ENCODE measurements at places on chromosomes 12 and 14. TPM values are rescaled to one million over a fixed set of nuclear protein-coding genes. Genes with fewer than 3 reads are reported as not detected.

DNA sequence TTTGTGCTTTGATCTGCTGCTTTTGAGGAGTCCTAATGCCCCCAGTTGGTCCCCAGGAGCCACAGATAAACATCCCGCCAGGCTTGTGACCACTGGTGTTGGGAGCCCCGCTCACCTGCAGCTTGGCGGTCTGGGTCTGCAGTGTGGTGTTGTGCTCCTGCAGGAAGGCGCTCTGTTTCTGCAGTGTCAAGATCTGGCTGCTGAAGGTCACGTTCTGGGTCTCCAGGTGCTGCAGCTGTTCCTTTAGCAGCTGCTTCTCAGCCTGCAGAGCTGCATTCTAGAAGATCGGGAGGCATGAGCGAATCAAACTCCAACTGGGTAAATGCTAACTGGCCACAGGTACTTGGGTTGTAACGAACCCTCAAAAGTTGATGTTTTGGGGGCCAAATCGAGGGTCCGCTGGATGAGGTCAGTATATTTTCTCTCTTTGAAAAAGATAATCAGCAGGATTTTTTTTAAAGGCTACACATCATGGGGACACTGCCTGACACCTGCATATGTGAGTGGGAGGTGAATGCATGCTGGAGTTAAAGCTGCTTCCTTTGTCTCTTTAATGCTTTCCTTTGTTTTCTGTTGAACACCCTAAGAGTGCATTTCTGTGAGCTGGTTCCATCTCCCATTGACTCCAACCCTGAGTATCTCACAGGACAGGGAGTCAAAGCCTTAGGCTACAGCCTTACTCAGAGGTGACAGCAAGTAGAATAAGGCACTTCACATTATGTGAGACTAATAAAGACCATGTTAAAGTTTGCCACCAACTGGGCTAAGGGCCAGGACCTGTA lies 61.3 kb upstream of the GPR68 start:
- DNase-seq, result no peak

DNA sequence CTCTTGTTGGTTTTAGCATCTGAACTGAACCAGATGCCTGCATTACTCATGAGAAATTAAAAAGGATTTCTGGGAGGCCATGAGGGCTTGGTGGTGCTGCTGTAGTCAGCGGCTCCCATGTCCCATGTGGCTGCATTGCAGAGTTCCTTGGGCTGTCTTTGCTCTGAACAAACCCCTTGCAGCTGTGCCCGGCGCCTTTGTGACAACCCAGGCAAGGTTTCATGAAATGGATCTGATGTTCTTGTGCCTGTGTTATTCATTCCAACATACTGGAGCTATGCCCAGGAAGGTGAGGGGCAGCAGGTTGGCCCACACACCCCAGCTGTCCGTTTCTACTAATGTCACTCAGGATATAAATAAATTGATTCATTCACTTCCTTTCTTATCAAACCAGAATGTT lies 40.8 kb downstream of the TGFB3 start:
- no peak for DNase-seq

GRCh38 chr12:4615667-4616066 lies 33.2 kb downstream of the AKAP3 start:
- DNase-seq, result no peak

DNA sequence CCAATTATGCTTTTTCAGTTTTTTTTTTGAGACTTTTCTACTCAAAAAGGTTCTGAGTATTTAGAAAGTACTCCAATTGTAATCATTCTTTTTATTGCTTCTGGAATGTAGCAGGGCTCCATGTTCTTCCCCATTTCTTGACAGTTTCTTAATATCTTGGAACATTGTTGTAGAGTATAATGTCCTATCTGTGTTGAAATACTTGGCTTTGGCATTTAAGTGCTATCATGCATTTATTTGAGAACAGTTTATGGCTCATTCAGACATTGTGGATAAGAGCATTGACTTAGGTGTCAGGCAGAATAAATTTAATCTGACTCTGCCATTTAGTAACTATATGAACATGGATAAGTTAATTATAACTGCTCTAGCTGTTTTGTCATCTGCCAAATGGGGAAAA lies 28.3 kb downstream of the ADIPOR2 start:
- DNase-seq, result no peak

- DNase-seq, result no peak
Measured at GRCh38 chr14:73764406-73765280, 50.5 kb upstream of the PNMA1 start.

- no peak for DNase-seq
Measured at GRCh38 chr14:101130861-101131260, 227.3 kb upstream of the RTL1 start.

GRCh38 chr14:70140614-70141013 lies 48.1 kb downstream of the SLC8A3 start:
- no peak for DNase-seq

- no peak for DNase-seq
Measured at GRCh38 chr14:42872786-42873185, 1266.1 kb downstream of the LRFN5 start.

- no peak for DNase-seq
Measured at GRCh38 chr12:62846491-62846890, 88.5 kb downstream of the PPM1H start.

DNA sequence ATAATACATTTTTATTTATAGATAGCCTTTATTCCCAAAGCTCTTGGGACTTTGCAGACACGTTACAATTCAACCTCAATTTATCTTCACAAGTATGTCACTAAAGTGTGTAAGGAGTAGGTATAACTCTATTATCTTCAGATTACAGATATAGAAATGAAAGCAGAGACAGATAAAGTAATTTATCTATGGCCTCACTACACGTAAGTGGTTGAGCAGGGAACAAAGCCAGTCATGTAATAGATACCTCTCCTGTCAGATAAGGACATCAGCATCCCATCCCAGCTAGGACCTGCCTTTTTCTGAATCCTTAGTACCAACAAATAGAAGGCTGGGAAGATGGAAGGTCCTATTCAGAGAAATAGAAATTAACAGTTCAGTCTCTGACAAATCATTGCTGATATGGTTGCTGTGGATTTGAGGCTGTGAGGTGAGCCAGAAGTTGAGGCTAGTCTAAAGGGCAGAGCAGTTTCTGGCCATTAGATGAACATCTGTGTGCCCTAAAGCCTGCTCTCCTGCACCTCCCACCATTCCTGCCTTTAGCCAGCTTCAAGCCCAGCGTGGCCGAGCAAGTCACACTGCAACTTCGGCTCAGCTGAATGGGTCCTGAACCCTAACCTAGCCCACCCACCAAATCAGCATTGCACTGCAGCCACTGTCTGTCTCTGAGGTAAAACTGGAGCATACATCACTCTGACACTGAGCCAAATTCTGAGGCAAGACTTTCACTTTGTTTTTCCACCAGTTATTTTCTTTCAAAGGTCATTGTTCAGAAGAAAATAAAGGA lies 71.1 kb upstream of the PLEKHA5 start:
- DNase-seq, result no peak

DNA sequence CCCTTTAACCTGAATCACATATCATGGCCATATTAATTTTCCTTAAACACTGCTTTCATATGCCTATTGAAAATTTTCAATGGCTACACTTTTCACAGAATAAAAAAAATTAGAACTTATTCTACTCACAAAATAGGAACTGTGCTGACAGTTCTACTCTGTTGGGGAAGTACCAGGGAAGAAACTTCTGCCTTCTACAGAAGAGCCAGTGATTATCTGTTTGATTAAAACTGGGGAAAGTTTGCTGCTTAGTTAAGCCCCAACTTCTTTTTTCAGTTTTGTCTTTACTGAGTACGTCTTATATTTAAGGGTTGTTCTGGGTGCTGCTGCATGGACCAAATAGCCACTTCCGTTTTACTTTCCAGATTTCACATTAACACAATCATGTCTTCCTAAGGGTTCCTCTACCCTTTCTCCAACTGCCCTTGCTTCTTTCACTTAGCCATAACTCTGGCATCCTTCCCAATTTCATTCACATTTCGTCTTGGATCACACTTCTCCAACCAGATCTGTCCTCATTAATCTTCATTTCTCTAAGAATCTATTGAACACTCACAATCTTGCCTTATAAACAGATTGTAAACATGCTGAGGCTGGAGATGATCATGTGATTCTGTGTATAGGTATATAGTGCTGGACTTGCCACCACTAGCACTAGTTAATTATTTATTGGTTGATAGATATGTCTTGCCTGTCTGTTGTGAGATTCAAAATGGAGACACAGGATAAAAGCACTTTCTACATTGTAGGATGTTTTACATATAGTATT lies 1.9 kb upstream of the SEL1L start:
- DNase-seq, result no peak

DNA sequence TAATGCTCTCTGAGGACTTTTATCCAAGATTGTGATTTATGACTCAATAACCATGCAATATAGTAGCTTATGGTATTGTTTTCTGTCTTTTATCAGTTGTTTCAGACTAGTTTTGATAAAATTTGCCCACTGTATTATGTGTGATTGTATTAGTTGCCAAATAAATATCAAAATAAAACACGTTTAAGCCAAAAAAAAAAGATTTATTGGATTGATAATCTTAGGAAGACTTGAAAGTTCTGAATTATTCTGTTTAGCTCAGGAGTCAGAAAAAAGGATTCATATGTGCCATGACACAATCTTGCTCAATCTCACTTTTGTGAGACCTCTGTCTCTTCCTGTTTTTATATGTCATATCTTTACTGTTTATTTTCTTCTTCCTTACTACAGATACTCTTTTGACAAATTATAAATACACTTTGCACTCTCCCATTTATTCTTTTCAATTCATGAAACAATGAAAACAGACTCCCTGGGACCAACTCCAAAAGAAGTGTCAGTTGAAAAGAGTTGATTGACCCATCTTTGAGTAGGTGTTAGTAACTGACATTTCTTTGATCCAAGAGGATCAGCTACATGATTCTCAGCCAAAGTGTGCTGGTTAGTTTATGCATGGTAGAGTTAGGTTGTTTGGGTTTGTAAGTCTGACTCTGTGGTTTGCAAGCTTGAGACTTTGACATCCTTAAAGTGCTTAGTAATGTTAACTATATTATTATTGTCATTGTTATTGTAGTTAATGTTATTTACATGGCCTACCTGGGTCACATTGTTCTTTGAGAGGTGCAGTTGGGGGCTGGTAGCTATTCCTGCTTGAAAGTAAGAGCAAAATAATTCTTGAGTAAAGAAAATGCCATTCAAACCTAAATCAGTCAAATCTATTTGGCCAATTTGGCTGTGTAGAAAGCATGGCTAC lies 2.5 kb downstream of the OR6C76 start:
- no peak for DNase-seq

The B3GNT4 gene
- 1.6 TPM for total RNA-seq

The TMEM63C gene
- total RNA-seq, result 1.4 TPM

The KITLG gene
- total RNA-seq, result 0.31 TPM

The CYP46A1 gene
- 0.26 TPM for total RNA-seq

The LIN7A gene
- not detected for total RNA-seq
